ENCODE measurements at places on chromosomes 7 and 10.

DNA sequence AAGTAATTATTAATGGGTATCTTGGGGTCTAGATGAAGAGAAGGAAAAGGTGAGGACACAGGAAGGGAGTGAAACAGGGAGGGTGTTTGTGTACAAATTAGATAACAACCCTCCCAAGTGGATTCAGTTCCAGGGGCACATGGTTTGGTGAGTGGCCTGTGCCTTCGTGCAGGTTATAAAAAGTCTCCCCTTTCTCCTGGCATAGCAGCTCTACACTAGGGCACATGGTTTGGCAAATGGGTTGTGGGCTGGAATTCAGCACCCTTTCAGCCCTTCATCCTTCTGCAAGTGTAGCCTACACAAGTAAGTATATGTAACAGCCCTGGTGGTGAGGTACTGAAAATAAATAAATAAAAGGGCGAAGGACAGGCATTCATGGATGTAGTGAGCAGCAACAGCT lies 359.4 kb downstream of the AUTS2 start:
- no peak for DNase-seq

- no peak for DNase-seq
Observed at GRCh38 chr7:149853157-149853556, 15.0 kb downstream of the ZNF862 start.

DNA sequence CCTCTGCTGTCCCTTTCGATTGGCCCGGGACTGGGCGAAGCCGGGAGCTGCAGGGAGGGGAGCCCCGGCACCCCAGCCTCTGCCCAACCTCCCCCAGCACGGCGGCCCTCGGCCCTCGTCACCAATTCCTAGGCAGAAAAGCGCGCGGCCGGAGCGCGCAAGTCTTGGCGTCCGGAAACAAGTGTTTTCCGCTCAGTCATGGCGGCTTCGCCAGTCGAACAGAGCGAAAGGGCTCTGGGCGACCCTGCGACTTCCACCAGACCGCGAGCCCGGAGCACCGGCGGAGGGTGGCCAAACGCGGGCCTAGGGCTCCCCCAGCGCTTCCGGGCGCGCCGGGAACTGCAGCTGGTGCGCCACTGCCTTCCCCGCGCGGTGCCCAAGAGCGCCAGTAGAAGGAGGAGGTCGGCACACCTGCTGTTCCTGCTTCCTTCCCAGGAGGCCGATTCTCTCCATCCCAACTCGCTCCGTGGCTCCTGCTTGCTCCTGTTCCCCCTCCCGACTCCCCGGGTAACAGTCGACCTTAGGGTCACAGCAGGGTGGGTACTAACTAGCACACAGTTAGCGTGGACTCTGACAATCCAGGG lies 729.9 kb downstream of the ZWINT start:
- peak; percentile 31 for DNase-seq

- DNase-seq = no peak
Observed at GRCh38 chr10:15401382-15401781, 30.3 kb upstream of the FAM171A1 start.

GRCh38 chr10:59944339-59944935 lies 38.1 kb upstream of the CCDC6 start:
- DNase-seq = no peak

GRCh38 chr10:6802759-6803426 lies 222.8 kb upstream of the PRKCQ start:
- no peak for DNase-seq

GRCh38 chr7:35495377-35495776 lies 199.6 kb downstream of the HERPUD2 start:
- DNase-seq = no peak

- no peak for DNase-seq
Observed at GRCh38 chr7:134469622-134470021, 10.7 kb upstream of the AKR1B1 start.

- DNase-seq = no peak
Observed at GRCh38 chr10:50431133-50431532, 179.8 kb upstream of the ASAH2 start.
